ENCODE measurements at places on chromosomes 4 and X.

DNA sequence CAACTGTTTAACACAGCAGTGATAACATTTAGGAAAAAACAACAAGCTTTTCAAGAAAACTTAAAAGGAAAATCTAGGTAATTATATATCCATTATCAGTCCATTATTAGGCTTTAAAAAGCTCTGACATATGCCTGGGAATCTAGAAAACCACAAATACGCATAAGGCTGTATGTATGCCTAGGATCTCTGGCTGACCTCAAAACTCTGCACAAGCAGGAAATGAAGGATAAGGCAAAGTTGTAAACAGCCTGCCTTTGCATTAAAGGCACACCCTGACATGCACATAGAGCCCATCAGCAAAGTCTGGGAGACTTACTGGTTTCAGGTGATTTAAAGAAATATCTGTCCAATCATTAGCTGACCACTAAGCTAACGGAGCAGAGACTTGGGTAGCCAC is 14.0 kb downstream of the TIMP1 start:
- no peak for DNase-seq

- DNase-seq: no peak
These were observed 9.9 kb downstream of the MTMR1 start for GRCh38 chrX:150702966-150703694.

DNA sequence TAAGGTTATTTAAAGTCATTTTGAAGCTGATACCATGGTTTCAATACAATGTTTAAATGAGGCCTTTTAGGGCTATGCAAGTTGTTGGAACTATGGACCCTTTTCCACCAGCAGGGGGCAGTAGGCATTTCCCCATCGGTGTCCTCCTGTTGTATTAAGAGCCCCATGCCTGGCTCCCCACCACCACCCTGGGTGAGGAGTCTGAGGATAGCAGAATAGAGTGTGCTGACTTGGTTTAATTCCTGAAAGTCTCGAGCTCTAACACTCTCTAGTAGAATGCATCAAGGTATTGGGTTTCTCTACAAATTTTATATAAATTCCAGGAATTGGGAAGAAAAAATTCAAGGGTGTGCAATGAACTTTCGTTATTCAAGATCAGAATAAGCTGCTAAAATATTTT is 234.8 kb upstream of the JADE1 start:
- peak; percentile 39 for DNase-seq

- no peak for DNase-seq
These were observed 174.2 kb downstream of the MAPK10 start for GRCh38 chr4:86185659-86186058.

DNA sequence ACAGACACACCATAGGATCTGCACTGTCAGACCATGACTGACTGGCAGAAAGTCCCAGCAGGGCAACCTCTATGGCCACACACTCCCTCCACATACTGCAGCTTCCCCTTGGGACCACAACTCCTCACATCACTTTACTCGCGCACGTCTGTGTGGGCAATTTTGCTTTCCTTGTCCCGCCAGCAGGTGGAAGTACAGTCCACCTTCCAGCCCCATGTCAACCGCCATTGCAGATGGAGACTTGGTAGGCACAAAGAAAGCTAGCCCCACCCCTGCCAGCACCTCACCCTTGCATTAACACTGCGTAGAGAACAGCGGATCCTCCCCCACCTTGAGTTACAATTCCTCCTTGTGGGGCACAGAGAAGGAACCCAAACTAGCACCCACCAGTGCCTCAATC is 74.4 kb upstream of the NAP1L2 start:
- DNase-seq: no peak

- no peak for DNase-seq
These were observed 69.4 kb upstream of the HGFAC start for GRCh38 chr4:3372264-3372932.

GRCh38 chr4:94352996-94353395 is 10.4 kb upstream of the HPGDS start:
- DNase-seq: no peak

DNA sequence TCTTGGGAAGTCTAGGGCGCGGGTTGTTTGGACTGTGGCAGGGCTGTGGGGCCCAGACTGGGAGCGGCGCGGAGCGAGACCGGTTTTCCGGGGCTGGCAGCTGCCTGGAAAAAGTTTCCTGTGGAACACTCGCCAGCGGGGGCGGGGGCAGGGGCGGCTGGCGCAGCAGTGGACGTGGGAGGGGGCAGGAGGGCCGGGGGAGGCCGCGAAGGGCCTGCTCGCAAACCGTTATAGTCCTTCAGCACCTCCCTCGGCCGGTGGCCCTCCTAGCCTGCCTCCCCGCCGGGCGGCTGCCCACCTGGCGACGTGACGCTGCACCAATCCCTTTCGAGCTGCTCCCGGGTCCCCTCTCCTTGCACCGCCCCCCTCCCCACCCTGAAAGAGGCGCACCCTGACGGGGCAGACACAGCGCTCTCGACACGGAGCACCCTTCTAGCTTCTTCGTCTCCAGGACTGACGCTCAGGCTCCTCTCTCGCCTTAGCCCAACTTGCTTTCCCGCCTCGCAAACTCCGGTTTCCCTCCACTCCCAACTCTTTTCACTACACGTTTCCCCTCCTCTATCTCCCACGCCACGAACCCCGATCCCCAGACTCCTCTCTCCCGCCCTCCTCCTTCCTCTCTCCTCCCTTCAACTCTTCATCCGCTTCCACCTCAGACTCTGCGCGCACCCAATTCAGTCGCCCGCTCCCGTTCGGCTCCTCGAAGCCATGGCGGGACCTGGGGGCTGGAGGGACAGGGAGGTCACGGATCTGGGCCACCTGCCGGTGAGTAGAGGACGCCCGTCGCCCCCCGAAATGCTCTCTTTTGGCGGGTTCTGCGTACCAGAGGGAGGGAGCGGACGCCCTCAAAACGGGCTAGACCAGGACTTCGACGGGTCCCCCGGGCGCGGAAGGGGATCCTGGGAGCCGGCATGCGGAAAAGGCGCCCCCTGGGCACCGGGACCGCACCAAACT is at the start of gene NRK:
TSS of gene NRK (plus strand) at position 402 of the 954 bp plus-strand sequence. CDS start at position 709, 307 bp downstream.
- DNase-seq: no peak

DNA sequence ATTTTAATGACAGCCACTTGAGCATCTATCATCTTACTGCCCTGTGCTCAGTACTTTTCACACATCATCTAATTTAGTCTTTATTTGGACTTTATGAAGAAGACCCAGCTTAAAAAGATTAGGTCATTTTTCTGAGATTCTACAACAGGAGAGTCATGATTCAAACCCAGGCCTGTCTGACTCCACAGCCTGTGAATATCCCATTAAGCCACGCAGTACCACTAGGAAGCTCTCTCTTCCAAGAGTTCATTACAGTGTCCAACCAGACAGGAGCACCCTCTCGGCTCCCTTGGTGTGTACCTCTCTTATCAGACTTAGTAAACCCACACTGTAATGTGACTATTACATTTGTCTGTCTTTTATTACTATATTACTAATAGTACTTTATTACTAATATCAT is 332.8 kb downstream of the DHX15 start:
- no peak for DNase-seq

- no peak for DNase-seq
These were observed 264.6 kb upstream of the HAND2 start for GRCh38 chr4:173794662-173795061.

Data from NCI-H1436 (cell line).